ENCODE measurements at places on chromosomes 12 and 14.

DNA sequence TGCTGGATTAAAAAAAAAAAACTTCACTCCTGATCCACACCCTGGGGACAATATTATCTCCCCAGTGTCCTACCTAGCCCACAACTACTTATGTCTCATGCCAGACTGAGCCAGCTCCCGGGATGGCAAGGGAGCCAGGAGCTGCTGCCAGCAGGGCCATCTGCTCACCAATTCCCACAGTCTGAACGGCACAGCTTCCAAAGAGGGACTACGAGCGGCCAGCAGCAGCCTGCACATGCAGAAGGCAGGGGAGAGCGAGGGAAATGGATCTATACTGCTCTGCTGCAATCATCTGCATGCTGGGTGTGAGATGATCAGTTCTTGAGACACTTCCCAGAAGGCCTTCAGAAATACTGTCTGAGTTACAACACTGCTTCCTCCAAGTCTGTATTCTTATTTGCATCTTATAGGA lies 11.1 kb downstream of the SSH1 start:
- DNase-seq, result no peak

GRCh38 chr14:23571701-23572523 lies 4.3 kb upstream of the AP1G2 start:
- DNase-seq, result no peak

- DNase-seq, result no peak
Measured at GRCh38 chr14:72701605-72702004, 192.3 kb downstream of the DPF3 start.

DNA sequence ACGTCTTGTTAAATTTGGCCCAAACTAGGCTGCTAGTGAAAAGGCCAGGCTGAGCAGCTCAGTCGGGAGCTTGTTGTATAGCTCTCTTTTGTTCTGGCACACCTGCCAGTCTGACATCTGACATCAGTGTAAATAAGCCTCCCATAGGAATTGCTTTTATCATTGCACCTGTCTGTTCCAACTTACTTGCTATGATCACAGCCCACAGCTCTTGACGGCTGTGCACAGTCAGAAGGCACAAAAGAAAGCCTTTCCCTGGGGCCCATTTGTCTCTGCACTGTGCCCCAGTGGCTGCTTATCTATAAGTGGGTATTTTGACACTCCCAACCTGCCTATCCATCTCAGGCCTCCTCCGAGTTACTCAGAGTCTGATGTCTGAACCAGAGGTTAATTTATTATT lies 324.5 kb downstream of the NUAK1 start:
- no peak for DNase-seq

DNA sequence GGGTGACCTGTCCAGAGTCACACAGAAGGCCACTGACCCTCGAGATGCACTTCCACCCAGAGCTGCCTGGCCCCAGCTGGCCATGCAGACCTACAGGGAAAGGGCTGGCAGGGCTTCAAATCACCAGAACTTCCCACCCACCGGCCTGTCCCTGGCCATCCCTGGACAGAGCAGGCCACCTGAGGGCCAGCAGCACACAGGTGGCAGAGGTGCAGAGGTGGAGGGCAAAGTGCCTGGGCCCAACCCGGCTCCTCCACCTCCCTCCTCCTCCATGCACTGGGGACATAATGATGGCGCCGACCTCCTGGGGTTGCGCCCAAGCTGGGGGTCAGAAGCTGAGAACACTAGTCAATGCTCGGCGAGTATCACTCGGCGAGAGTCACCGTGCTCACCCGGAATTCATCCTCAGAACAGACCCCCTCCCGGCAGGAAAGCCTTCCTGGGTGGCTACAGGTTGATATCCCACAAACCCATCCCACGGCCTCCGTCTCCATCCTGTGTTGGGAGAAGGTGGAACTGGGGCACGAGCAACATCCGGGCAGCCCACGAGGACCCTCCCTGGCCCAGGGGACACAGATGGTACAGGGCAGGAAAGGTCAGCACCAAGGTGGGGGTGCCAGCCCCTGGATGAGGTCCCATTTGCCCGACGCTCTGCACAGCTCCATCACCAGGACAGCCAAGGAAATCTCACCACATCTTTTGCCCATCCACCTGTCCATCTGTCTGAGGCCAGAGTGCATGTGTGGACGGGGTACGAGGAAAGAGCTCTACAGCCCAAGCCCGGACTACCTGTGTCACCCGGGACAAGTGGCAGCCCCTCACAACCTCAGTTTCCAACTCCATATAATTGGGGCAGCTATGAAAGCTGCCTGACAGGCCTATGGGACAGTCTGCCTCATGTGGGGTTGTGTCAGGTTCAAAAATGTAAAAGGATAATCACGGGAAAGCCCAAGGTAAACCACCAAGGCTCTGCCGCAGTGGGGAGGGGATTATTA lies 10.8 kb downstream of the BEGAIN start:
- no peak for DNase-seq

- no peak for DNase-seq
Measured at GRCh38 chr14:99578541-99579101, 25.4 kb downstream of the CCDC85C start.

DNA sequence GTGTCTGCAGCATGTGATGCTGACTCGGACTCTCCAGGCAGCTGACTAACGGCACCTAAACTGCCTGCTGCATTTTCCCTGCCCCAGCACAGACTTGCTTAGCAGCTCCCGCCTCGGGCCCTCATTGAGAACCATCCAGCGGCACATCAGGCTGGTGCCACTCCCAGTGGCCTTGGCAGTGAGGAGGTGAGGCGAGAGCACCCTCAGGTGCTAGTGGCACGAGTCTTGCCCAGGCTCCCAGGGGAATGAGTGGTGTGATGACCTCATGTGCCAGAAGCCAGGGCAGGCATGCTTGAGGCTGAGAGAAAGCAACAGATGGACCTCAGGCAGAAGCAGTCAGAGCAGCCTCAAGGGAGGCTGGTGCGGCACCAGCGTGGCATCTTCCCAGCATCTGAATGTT lies 60.2 kb downstream of the PRKCH start:
- no peak for DNase-seq

DNA sequence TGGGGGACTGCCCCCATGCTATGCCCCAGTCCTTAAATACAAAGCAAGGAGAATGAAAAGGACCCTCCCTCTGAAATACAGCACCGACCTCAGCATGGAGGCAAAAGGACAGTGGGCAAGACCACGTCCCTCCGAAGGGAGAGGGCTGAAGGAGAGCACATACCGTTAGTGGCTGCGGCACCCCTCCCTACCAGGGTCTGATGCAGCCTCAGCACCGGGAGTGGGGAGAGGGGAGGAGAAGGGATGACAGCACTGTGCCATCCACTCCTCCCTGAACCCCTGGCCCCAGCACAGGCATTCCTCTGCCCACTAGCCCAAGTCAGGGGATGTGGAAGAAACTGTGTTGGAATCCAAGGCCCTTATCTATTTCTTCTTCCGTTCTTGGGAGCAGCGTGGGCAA lies 3.6 kb upstream of the ACRBP start:
- no peak for DNase-seq

DNA sequence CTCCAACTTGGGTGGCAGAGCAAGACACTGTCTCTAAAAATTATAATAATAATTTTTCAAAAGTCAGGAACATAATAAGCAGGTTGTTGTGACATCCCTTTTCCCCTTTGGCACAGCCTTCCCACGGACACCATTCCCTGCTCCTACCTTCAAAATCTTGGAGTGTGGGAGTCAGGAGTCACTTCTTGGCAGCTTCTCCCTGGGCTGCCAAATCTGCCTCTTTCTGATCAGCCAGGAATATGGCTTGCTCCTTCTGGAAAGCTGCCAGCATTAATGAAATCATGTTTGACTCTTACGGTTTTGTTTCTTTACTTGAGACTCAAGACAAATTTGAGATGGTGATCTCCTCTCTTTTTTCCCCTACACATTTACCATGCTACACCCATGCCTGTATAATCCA lies 391.4 kb upstream of the SYT1 start:
- no peak for DNase-seq

- DNase-seq, result no peak
Measured at GRCh38 chr12:118064608-118065007, 3.6 kb upstream of the WSB2 start.

DNA sequence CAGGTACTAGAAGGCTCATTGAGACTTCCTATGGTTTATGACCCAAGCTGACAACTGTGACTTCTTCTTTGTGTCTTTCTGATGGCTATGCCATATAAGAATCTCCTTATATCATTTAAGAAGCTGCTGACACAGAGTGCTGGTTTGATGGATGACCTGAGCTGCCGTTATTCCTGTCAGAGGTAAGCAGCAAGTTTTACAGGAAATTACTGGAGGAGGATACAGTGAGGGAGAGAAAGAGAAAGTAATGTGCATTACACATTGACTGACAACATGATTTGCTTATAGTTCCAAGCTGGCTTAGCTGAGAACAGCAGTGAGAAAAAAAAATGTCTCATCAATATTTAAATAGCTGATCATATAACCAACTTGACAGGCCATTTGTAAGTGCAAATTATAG lies 981.4 kb downstream of the FSCB start:
- no peak for DNase-seq

GRCh38 chr12:20188930-20189653 lies 179.2 kb upstream of the PDE3A start:
- no peak for DNase-seq

DNA sequence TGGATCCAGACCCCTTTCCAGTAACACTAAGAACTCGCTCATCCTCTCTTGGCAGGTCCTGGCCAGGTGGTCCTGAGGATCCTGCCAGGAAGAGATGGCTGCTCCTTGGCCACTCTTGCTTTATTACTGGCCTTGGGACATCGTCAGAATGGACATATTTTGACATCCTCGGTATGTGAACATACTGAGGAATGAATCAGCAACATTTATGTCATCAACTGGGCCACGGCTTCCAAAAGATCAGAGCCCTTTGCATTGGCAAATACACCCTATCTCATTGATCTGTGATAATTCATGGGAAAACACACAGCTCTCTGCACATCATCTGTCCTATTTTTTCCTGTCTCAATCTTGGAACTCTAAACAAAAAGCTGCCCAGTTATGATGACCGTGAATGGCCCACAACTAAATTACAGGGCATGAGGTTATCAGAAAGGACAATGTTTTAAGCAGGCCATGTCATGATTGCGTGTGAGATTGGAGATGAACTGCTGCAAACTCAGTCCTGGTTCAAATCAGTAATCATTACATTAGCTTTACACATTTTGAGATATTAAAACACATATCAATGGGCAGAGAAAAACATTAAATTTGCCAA lies 1325.8 kb downstream of the AACS start:
- DNase-seq, result no peak

GRCh38 chr12:85527192-85527591 lies 247.2 kb downstream of the ALX1 start:
- no peak for DNase-seq

- no peak for DNase-seq
Measured at GRCh38 chr14:68377459-68377858, 415.4 kb downstream of the ZFP36L1 start.

DNA sequence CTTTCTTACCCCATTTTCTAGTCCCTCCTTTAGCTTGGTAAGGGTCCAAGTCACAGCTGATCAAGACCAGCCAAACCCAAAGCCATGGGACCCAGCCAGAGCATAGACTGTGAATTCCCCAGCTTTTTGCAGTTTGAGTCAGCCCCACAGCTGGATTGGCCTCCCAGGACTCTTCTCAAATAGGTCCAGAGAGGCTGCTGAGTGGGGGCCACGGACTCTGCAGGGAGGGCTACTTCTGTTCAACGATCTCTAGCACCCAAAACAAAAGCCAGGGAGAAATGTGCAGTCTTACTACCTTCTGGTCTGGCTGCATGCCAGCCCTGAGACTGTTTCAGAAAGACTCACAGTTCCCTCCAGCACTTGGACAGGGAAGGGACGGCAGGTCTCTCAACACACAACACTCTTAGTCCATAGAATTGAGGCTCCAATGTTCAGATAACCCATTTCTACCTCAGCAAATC lies 1.6 kb downstream of the VDR start:
- no peak for DNase-seq

- DNase-seq, result no peak
Measured at GRCh38 chr14:52298795-52299194, 15.3 kb upstream of the PTGER2 start.

DNA sequence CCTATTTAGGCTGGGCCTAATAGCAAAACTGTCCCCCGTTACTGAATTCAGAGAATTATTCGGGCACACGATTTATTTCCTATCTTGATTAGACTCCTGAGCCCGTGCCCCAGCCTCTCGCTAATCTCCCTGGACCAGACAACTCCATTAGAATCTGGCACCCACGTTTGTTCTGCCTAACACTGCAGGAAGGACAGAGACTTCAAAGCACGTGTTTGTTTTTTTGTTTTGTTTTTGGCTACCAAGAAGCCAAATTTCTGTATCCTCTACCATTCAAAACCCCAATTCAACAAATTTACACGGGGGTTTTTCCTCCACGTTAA lies 4.8 kb downstream of the USP44 start:
- no peak for DNase-seq

GRCh38 chr14:89027097-89027740 lies 202.8 kb downstream of the TTC8 start:
- DNase-seq, result peak; percentile 43

- no peak for DNase-seq
Measured at GRCh38 chr12:77070382-77070781, 5.0 kb upstream of the E2F7 start.

- no peak for DNase-seq
Measured at GRCh38 chr14:75141967-75142366, 15.1 kb upstream of the NEK9 start.

GRCh38 chr12:26246483-26247164 lies 51.3 kb downstream of the SSPN start:
- DNase-seq, result no peak

GRCh38 chr12:78176643-78177042 lies 345.9 kb downstream of the NAV3 start:
- DNase-seq, result no peak

DNA sequence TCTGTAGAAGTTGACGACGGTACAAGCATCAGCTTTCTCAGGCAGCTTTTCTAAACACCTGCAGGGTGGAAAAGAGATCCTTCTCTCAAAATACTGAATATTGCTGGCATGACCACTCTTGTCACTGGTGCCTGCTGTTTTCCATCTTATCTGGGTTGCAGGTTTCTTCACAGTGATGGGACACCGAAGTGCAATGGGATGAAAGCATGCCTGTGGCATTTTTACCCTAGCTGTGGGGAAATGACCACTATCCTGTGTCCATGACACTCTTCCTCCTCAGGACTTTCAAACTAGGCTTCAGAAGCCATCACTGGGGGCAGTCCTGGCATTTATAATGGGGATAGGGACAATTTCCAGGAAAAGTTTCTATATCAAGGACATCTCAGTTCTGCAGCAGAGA lies 98.5 kb downstream of the ETV6 start:
- no peak for DNase-seq

DNA sequence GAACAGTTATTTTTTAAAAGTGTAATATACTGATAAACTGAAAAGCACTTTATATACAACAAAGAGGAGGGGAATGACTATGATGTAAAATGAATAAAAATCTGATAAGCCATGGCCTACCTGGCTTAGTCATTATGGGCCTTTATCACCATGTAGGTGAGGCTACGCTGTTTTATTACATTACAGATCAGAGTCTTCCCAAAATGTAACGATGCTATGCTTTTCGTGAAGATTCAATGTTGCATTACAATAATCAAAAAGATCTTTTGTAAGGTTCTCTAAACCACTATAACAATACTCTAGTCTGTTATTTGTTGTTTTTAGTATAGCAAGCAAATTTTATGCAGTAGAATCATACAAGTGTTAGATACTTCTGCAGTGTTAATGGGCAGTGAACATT lies 34.2 kb downstream of the ARID4A start:
- no peak for DNase-seq
